Stimulated activated CD4-positive, alpha-beta T cell treated with anti-CD3 and anti-CD28 coated beads, TNF-alpha, amount 100 ng/mL, for 1 hour (primary cell): ENCODE measurements at places on chromosomes 13 and 19.

DNA sequence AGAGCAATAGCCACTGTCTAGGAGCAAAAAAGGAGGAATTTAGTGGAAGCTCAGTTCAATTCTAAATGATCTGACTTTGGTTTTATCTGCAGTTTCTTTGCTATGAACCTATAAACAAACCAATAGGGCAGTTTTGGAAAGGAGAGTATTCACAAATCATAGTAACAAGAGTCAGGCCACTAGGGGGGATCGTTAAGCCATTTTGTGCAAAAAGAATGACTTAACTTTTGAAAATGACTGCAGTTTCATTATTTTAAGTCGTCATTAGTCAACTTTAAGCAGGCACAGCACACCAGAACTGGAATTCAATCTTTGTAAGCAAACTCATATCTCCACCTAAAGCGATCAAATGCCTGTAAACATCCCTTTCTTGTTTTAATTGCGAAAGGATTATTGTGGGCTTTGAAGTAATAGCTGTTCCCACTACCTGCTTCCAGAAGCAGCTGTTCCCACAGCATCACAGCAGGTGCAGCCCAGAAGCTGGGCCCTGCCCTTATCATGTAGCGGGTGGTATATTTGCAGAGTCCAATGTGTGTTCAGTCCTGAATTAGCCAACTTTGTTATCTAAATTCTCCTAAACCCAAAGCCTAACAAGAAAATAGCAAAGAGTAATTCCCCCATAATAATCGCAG lies 51.5 kb downstream of the SOX21 start:
- no peak for DNase-seq

DNA sequence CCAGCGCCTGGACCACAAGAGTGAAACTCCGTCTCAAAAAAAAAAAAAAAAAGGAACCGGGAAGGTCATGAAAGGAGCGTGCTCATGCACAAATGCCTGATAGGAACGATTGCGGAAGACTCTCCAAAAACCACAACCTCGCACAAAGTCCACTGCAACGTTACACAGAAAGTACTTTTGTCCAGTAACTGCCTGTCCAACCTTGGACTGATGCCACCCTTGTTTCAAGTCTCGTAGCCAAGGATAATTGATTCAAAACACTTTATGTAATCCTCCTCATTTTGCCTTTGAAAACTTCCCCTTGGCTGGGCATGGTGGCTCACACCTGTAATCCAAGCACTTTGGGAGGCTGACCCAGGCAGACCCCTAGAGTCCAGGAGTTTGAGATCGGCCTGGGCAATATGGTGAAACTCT lies 13.7 kb downstream of the LGALS7 start:
- DNase-seq: no peak

- no peak for DNase-seq
Observed at GRCh38 chr13:20571676-20572075, 4.7 kb downstream of the IFT88 start.

DNA sequence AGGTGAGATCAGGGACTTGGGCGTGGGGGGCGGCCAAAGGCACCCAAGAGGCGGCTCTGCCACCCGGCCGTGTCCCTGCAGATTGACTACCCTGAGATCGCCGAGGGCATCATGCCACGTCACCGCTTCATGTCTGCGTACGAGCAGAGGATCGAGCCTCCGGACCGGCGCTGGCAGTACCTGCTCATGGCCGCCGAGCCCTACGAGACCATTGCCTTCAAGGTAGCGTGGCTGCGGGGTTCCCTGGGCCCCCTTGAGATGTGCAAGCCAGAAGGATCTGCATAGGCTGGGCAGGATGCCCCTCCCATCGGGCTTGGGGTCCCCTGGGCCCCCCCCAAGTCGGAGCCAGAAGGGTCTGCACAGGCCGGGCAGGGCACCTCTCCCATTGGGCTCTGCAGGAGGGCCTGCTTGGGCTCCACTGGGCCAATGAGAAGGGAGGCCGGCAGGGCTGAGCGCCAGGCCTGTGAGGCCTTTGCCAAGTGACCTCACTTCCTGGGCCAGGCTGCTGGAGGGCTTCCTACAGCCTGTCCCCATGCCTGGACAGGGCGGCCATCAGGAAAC lies 2.2 kb upstream of the AMH start:
- DNase-seq: no peak

- no peak for DNase-seq
Observed at GRCh38 chr13:44249431-44249836, 124.2 kb upstream of the SERP2 start.

DNA sequence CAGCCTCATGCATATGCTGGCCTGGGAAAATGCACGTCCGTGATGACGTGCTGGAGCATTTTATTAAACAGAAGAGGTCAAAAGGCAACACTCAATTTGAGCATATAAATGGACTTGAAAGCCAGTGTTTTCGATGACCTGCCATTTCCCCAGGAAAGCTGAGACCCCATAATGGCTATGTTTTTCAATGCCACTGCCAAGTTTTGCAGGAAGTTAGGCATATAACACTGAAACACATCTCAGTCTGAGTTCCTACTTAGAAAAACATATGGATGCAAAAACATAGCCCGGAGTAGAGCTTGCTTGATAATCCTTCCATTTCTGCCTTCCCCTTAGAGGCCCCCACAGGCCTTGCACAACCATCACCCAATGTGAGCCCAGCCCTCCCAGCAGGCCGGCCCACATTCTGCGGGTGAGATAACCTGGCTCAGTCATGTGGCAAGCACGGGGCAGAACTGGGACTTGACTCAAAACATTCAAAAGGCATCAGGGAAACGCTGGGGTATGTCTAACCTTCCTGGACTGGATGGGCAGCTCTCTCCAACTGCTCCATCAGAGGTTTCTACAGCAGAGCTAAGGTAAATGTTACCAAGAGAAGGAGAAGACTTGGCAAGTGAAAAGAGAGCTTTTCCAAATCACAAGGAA lies 24.9 kb downstream of the EPS15L1 start:
- DNase-seq: no peak

- DNase-seq: no peak
Observed at GRCh38 chr19:33956941-33957340, 160.3 kb downstream of the KCTD15 start.

- DNase-seq: no peak
Observed at GRCh38 chr13:28412981-28413380, 81.9 kb downstream of the FLT1 start.

- no peak for DNase-seq
Observed at GRCh38 chr13:51795419-51795818, 8.5 kb downstream of the DHRS12 start.

DNA sequence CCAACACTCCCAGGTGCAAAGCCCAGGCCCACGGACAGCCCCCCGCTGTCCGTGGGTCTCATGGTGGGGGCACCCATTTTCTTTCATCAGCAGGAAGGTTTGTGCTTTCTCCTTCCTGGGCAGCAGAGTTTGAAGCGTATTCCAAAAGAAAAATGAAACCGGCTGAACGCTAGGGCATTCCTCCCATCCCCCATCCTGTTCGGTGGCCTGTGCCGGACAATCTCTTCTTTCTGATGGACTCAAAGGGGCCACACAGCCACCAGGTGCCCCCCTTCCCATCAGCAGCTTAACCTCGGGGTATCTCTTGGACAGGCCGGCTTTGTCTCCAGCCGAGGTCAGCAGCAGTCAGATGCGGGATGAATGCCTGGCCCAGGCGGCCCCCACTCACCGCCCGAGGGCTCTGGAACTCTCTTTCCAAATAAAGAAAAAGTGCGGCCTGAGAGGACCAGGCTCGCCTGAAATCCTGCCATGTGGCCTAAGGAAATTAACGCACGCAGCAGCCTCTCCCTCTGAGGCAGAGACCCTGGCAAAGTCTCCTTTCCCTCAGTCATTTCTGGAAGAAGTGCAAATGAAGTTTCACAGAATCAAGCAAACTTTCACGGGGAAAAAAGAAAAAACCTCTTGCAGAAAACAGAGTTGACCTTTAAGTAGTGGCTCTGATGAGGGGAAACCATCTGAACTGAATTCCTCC lies 67.8 kb downstream of the RASA3 start:
- DNase-seq: no peak

- DNase-seq: no peak
Observed at GRCh38 chr13:97191142-97191541, 31.0 kb upstream of the MBNL2 start.

GRCh38 chr19:46970815-46971214 lies 48.8 kb upstream of the NPAS1 start:
- no peak for DNase-seq

DNA sequence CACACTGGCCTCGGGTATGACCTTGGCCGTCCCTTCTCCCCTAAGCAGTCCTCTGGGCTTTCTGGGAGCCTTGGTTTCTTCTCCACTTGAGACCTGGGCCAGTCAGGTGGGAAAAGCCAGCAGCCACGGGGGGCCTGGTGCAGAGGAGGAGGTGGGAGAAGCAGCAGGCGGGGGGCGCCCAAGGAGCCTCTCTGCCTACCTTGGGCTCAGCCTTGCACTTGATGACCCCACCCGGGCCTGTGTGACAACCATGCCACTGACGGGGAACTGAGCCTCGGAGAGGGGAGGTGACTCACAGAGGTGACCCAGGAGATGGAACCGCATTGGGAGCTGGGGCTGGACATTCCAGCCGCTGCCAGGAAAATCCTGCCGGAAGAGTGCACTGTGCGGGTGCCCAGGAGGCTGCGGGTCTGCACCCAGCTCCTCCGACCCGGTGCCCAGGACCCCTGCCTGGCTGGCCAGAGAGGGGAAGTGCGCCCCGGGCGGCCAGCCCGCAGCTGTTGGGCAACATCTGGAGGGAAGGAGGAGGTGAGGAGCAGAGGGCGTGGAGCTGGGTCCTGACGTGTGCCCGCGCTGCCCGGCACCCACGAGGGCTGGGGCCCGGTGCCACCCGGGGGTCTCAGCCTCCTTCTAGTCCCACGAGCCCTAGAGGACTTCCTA lies 23.4 kb upstream of the SLC7A10 start:
- DNase-seq: no peak

DNA sequence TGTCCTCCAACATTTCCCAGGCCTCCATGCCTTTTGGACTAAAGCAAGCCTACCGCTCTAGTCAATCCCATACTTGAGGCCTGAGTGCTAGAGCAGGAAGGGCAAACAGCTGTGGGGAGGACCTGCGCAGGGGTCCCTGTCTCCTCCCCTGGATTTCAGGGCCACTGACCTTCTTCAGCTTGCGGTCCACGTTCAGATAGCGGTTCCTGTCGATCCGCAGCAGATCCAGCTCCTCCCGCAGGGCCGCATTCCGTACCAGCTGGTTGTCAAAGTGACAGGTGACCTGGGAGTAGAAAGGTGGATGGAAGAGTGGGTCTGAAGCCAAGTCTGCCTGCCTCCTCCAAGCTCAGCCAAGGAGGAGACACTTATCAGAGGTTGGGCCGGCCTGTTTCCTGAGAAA lies 14.0 kb upstream of the EMP3 start:
- no peak for DNase-seq

- DNase-seq: no peak
Observed at GRCh38 chr13:95956589-95957148, 96.5 kb downstream of the UGGT2 start.

- no peak for DNase-seq
Observed at GRCh38 chr13:88104576-88104975, 433.4 kb downstream of the SLITRK5 start.

DNA sequence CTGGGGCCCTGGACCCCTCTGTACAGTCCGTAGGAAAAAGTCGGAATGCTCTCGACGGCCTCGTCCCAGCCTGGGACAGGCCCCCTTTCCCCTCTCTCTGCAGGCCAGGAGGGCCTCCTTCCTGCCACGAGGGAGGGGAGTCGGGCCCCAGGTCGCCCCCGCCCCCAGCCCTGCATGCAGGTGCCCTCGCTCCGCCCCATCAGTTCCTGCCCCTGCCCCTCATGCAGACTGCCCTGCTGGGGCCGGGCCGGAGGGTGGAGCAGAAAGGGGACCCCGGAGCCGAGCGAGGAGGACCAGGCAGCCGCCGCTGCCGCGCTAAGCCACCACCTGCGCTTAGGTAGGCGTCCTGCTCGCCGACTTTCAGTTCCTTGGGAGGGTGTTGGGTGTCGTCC lies 7.3 kb downstream of the LYL1 start:
- DNase-seq: no peak

- DNase-seq: no peak
Observed at GRCh38 chr13:22256111-22256639, 585.3 kb downstream of the FGF9 start.

GRCh38 chr13:92984151-92984550 lies 242.5 kb upstream of the GPC6 start:
- DNase-seq: no peak

- no peak for DNase-seq
Observed at GRCh38 chr19:17753976-17754375, 2.7 kb downstream of the FCHO1 start.

DNA sequence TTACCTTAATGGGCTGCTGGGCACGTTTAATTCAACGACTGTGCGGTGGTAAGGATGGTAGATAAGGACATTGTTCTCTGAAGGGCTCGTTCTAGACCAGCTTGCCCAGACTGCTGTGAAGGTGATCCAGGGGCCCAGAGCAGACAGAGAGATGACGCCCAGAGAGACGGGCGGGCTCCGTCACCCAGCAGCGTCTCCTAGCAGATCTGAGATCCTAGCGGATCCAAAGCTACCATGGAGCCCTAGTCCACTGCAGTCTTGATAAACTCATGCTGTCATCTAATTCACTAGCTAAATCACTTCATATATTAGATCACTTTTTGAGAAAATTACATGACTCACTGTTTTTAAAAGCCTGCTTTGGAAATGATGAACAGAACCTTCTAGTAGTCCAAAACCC lies 21.5 kb downstream of the COL4A2 start:
- DNase-seq: no peak

GRCh38 chr19:46373491-46374359 lies 26.8 kb downstream of the PPP5C start:
- DNase-seq: no peak

- no peak for DNase-seq
Observed at GRCh38 chr13:112637017-112637801, 49.3 kb upstream of the TUBGCP3 start.

DNA sequence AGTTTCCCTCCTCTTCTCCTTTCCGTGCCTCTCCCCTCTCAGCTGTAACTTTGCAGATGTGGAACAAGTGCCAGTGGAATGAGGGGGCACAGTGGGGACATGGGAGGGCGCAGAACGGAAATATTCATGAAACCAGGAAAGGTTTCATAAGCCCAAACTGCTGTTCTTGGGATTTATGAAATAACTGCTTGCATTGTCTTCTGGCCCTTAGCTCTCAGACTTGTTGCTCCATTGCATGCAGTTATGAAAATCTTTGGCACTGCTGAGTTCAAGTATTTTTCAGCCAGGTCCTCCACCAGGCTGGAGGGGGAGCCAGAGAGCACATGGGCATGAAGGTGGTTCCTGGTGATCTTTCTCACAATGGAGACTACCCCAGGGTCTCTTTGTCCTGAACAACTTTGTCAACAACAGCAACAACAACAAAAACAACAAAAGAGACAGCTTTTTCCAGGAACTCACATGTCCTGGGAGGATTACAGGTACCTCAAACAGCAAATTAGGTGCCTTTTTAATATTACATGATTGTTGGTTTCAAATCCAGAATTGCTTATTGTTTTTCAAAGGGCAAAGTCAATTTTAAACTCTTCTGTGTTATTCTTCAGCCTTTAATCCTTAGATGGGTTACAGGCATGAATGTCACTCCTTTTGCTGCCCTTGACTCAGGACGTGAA lies 1.5 kb downstream of the RGCC start:
- DNase-seq: no peak

- DNase-seq: no peak
Observed at GRCh38 chr19:27672309-27673047, 1540.5 kb downstream of the UQCRFS1 start.

GRCh38 chr13:88154001-88154400 lies 482.8 kb downstream of the SLITRK5 start:
- DNase-seq: no peak

- DNase-seq: no peak
Observed at GRCh38 chr13:39130301-39130700, 92.0 kb downstream of the NHLRC3 start.
